ENCODE measurements at places on chromosomes 2 and 18. TPM values are rescaled to one million over a fixed set of nuclear protein-coding genes. Genes with fewer than 3 reads are reported as not detected.

PAX8 gene
- 7.0 TPM for total RNA-seq

EFEMP1 gene
- 75.2 TPM for total RNA-seq

DYNC1I2 gene
- 127 TPM for total RNA-seq

FASTKD2 gene
- total RNA-seq, result 37.9 TPM

ERCC3 gene
- 34.6 TPM for total RNA-seq

CREB1 gene
- 64.0 TPM for total RNA-seq

LONRF2 gene
- 60.1 TPM for total RNA-seq

ERICH2 gene
- 1.1 TPM for total RNA-seq

ATG4B gene
- 53.8 TPM for total RNA-seq

DPP10 gene
- 83.0 TPM for total RNA-seq
